ENCODE measurements at places on chromosomes 16 and 17.

DNA sequence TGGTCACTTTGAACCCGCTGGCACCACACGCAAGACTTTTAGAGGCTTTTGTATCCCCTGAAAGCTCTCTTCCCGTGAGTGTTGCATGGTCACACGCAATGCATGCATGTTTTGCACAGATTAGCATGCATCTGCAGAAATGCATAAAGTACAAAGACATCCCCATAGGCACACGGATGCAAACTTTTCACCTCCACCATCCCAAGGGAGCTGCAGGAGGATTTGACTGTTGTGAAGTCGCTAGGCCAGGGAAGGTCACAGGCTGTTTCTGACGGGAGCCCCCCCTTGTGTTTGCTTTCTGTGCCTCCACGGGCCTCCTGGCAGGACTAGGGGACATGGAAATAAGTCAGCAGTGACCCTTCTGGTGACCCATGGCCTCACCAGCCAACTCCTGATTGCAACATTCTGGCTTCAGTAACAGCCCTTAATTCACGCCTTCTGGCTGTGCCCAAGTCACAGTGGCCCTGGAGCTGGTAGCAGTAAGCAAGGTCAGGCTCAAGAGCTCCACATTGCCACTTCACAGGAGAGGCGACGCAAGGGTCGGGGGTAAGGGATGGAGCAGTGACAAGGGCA, 45.1 kb downstream of the SOX9 start:
- no peak for DNase-seq

DNA sequence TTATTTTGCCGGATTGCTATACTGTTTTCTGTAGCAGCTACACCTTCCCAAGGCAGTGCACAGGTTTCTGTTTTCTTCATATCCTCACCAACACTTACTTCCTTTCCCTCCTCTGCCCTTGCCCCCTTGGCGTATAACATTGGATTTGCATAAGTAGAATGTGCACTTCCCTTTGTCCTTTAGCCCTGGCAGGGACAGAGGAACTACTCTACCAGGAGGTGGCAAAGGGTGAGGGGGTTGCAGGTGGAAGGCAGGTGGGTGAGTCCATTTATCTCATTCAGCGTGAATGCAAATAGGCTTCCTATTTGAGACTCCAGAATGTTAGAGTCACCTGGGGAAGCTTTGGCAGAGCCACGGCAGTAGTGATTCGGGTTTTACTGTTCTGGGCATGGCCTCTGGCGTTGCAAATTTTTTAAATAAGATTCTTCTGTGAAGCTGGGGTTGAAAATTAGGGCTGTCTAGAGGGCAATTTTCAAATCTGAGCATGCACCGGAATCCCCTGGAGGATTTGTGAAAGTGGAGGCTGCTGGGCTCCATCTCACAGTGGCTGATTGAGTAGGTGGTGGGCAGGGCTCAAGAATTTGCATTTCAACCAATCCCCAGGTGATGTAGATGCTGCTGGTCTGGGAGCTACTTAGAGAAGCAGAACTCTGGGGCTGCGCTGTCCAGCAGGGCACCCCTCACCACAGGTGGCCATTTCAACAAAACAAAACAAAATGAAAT, 84.7 kb downstream of the PLCG2 start:
- DNase-seq, result no peak

DNA sequence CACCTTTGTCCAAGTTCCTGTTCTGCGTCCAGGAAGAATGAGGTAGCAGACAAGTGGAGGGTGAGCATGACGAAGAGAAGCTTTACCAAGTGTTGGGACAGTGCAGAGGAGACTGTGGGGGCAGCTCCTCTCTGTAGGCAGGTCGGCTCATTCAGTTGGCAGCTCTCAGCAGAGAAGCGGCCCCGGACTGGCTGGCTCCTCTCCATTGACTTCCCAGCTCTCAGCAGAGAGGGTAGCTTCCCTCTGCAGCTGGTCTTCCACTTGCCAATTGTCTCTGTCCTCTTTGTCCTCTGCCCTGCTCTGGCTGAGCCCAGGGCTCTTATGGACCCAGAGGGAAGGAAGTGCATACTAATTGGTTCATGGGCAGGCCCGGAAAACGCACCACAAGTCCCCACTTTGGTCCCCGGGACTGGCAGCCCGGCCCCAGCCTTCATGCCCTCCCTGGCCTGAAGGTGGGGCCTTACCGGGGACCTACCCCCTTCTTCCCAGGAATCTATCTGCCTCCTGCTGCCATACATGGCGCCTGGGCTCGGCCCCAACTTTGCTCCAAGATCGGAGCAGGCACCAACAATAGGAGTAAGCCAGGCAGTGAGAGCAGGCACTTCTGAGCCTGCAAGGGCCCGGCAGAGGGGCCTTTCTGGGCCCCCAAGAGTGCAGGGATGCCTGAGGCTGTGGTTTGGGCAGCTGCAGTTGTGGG, 10.1 kb downstream of the KCTD5 start:
- no peak for DNase-seq

DNA sequence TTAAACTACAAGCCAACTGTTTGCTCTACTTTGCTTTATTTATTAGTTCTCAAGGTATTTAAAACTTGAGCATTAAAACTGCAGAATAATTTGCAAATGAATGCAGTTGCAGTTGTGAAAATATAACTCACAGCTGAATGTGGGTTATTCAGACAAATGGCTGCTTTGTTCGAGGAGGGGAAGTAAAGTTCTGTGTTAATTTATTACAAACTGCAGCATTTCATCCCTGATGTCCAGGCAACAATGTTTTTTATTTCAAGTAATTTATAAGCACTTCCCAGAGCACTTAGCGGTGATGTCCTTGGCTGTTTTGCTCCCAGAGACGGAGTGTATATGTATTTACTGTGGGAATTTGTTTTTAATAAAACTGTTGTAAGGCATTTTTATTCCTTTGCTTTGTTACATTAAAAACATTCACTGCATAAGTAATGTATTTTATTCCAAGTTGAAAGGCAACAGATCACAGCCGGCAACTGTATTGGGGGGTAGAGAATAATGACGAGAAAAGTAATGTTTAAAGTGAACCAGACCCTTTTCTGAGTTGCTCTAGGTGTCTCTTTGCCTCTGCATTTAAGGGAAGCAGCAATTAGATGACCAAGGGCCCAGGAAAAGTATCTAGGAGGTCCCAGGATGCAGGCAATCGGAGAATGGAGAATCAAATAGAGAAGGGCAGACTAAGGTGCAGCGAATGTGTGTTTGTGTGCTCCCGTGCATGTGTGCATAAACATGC, 291.2 kb upstream of the SALL1 start:
- DNase-seq, result no peak

- DNase-seq, result no peak
Measured at GRCh38 chr16:50316848-50317630, 50.7 kb downstream of the ADCY7 start.

GRCh38 chr16:868846-869822, 68.6 kb upstream of the GNG13 start:
- no peak for DNase-seq

DNA sequence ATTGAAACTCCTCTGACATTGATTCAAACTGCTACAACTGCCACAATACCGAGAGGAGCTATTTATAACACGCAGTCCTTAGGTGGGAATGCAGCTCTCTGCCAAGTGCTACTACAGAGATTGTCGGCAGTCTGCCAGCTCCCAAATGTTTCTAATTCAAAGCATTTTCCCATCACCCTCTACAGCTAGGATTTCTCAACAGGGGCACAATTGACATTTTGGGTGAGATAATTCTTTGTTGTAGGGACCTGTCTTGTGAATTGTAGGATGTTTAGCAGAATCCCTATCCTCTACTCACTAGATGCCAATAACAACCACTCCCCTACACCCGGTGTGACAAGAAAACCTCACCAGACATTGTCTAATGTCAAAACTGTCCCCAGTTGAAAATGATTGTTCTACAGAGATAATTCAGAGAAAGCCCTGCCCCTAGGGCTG, 7.8 kb upstream of the N4BP1 start:
- no peak for DNase-seq

DNA sequence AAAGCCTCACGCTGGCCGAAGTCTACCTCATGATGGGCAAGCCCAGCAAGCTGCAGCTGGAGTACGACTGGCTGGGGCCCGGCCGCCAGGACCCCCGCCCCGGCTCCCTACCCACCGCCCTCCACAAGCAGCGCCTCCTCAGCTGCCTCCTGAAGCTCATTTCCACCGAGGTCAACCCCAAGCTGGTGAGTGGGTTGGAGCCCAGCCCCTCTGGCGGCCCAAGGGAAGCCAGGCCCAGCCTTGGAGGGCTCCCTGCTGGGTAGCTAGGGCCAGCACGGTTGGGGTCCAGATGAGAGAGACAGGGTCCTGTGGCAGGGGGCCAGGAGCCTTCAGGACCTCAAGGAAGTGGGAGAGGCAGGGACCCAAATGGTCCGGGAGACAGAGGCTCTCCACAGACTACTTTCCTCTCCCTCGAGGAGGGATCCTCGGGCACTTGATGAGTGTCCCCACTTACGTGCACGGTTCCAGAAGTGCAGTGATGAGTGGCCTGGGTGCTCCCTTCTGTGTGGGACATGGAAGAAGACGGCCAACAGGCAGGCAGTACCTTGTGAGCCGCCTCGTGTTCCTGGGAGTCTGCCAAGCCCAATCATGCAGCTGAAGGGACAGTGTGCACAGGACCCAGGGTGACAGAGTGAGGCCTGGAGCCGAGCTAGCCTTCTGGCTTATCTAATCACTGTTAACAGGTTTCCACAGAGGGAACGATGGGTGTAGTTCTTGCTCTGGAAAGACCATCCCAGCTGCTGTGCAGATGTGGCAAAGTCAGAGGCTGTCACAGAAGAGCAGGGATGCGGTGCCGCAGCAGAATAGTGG, 21.1 kb upstream of the JPT2 start:
- DNase-seq, result no peak

- DNase-seq, result no peak
Measured at GRCh38 chr16:74192281-74192797, 104.3 kb upstream of the PSMD7 start.

DNA sequence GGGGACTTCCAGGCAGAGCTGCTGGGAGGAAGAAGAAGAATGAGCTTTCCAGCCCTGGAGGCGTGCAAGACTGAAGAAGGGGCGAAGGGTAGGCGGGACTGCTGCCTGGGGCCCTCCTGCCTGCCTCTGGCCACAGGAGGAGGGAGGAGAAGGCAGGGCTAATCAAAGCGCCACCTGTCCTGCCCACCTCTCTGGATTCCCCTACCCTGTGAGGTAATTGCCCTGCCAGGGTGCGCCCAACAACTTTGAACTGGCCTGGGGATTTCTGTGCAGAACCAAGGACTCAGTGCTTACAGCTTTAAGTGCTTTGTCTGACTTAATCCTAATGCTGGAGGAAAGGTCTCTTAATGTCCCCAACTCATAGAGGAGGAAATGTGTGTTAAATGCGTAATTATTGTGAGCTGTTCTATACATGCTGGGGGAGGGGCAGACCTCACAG, at the start of gene NOXO1:
Gene NOXO1, minus strand, starts transcription at position 72 of the 439 bp plus-strand sequence. CDS start 290 bp downstream, outside the sequence.
- DNase-seq, result no peak

GRCh38 chr16:86584726-86585721, 6.7 kb downstream of the FOXL1 start:
- no peak for DNase-seq

GRCh38 chr17:34252444-34253138, 2.5 kb upstream of the CCL2 start:
- no peak for DNase-seq

- DNase-seq, result peak; percentile 58
Measured at GRCh38 chr17:75535119-75535537, 9.6 kb downstream of the LLGL2 start.

- no peak for DNase-seq
Measured at GRCh38 chr17:19718613-19719354, 2.4 kb upstream of the SLC47A2 start.

DNA sequence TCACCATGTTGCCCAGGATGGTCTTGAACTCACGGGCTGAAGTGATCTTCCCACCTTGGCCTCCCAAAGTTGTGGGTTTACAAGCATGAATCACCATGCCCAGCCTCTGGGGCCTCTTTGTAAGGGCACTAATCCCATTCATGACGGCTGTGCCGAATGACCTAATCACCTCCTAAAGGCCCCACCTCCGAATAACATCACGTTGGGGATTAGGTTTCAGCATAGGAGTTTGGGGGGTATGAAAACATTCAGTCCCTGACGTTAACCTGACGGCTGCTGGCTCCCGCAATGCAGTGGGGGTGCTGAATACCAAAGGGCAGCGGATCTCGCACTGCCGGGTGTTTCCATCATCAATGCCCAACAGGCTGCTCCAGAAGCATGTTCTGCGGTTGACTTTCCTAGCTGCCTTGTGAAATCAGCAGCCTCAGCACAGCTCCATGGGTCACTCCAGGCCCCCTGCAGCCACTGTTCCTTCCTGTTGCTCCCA, 120.8 kb upstream of the SEC14L1 start:
- DNase-seq, result no peak

DNA sequence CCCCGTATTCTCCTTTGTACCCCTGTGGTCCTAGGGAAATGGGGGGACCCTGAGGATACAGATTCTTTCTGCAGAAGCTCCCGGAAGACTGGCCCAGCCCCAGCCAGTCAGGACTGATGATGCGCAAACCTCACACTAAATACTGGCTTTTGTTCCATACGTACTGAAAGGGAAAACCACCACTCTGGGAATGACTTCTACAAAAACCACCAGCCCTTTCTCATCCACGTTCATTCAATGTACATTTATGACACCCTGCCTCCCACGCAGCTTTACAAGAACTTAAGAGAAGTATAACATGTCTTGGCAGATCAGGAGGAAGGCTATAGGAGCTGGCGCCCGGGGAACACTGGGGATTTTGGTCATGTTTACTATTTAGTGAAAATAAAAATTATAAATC, 70.6 kb downstream of the MARCHF10 start:
- DNase-seq, result no peak

DNA sequence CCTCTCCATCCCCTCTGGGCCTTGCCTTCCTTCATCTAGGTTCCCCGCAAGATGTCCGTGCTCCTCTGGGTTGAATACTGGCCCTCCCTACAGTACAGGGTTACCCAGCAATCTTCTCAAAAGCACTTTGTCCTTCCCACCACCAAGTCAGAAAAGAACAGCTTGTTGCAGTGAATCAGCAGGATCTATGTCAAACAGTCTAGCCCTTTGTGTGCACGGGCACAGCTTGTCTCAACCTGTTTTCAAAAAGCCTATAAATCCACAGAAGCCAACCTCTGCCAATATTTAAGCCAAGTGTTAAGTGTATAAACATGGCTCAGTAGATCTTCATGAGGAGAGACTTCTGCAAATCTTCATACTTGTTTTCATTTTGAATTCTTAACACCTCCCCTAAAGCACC, 25.2 kb downstream of the C17orf67 start:
- DNase-seq, result no peak

GRCh38 chr17:10072556-10073425, 125.6 kb downstream of the GAS7 start:
- DNase-seq, result no peak

GRCh38 chr16:56576585-56577299, 11.9 kb downstream of the MT4 start:
- peak; percentile 86 for DNase-seq

GRCh38 chr16:74902161-74902560, 82.8 kb downstream of the WDR59 start:
- DNase-seq, result no peak

- no peak for DNase-seq
Measured at GRCh38 chr16:81560979-81561657, 116.5 kb downstream of the CMIP start.

All from stimulated activated CD4-positive, alpha-beta T cell treated with anti-CD3 and anti-CD28 coated beads, TNF-alpha, amount 100 ng/mL, for 24 hours (primary cell).